ENCODE measurements at places on chromosomes 1 and 21.

DNA sequence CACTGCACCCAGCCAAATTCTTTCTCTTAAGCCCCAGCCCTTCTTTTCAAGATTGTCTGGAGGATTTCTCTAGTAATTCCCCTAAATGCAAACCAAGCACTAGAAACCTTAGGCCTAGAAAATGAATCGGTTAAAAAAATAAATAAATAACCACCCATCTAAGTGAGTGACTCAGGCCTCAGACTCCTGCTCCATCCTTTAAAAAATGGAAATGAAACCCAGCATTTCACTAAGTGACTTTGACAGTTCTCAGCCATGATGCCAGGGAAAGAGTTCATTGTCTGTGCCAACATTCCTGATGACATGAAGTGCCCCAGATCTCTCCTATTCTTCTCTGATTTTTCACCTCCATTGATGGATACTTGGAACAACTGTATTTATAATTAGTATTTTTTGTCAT lies 415.2 kb upstream of the DAB1 start:
- DNase-seq, result peak; percentile 30

- no peak for DNase-seq
These were observed 23.9 kb downstream of the MEF2D start for GRCh38 chr1:156476501-156477298.

DNA sequence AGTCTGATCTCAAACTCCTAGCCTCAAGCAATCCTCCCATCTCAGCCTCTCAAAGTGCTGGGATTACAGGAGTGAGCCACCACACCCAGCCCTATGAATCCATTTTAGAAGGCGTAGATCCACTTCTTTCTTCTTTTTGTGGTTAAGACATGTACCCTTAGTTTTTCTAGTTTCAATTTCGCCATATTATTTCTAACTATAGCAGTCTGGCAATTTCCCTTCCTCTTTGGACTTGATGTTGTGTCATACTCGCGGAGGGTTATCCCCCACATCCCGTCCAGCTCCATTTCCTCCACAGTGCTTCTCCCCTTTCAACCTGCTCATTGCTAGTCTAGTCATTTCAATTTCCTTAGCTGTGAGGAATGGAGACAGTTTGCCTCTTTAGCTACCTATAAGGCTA lies 5.2 kb upstream of the LRRC8D start:
- DNase-seq, result no peak

DNA sequence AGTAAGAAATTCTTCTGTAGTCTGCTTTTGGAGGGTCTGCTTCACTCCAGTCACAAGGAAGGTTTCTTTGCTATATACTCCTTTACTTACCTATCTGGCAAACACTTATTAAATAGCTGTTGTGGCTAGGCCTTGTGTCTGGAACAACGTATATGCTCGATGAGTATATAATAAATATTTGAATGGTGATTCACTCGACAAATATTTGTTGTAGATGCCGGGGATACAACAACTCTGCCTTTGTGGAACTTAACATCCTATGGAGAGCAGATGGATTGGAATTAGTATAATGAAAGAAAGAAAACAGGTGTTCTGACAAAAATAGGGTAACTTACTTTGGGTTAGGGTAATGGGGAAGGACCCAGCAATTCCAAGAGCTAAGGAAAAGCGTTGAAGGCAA lies 31.1 kb downstream of the KPNA6 start:
- DNase-seq, result no peak

DNA sequence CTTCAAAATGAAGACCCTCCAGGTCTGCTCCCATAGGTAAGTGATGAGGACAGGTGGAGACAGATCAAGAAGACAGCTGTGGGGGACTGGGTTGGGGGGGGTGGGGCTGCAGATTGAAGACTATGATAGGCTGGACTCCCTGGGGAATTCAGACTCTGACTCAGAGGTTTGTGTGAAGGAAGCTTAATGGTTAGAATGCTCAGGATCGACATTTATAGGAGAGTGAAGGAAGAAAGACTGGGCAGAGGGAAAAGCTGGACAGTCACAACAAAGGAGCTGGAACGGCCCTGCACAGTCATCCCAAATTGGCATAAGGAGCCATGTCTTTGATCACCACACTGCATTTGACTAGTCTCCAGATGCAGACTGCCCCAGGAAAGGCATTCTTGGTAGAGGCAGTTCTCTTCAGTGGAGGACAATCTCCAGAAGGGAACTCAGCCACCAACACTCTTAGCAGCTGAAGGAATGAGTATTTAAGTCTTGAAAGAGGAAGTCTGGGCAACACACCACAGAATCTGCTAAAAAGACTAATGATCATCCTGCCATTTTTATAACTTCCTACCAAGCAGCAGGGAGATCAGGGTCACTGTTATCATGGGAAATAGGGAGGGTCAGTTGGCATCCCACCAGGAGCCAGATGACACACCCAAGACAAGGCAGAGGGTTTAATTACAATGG lies 120.0 kb upstream of the ZC3H11B start:
- no peak for DNase-seq

DNA sequence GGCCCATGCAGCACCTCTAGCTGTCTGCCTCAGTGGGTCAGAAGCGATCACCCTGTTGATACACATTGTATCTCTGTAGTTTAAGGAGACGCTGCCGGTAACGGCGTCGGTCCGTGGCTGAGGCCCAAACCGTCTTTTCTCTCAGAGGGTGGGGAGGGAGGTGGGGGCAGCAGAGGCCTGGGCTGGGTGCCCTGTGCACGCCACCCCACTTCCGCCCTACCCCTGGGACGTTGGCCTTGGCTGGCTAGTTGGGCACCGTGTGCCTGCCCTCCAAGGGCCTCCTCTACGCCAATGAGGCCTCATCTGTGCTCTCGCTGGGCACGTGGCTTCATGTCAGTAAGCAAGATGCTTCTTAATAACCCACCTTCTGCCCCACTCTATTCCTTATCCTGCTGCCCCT lies 9.4 kb downstream of the ZC3H12A start:
- no peak for DNase-seq

DNA sequence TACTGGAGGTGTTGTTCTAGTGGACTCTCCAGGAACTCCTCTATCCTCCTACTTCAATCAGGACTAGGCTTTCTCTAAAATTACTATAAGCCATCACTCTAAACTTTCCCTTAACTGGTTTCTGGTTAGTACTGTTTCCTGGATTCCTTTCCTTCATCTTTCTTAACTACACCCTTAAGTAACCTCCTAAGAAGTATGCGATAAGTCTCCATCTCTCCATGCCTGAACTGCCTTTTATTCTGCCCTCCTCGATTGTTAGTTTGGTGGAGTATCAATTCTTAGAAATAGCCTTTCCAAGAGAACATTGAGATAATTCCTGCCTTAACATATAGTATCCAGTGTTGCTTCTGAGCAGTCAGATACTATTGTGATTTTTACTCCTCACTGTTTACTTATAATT lies 162.9 kb upstream of the PDE4B start:
- DNase-seq, result no peak

DNA sequence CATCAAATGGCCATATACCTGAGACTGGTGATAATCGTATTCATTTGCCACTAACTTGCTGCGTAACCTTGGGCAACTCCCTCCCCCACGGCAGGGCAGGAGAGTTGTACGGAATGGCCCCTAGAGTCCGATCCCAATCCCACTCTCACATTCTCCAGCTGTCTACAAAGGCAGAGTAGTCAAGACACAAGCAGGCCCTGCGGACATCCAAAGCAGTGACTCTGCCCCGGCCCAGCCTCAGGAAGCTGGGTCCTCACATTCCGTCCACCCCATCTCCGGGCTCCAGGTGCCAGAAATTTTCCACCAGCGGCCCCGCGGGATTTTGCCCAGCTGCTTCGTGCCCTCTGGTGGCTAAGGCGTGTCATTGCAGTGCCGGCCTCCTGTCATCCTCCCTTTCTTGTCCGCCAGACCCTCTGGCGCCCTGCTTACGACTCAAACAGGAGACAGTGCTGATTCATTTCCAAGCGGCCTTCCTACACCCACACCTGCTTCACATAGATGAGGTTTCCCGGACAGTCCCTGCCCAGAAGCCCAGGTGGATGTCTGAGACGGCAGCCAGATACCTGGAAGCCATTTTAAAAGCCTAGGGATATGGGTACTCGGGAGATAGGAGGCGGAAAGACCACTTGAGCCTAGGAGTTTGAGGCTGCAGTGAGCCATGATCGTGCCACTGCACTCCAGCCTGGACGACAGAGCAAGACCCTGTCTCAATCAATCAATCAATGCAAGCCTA lies 2.9 kb upstream of the S100A2 start:
- DNase-seq, result peak; percentile 90

- no peak for DNase-seq
These were observed 9.0 kb upstream of the ARID1A start for GRCh38 chr1:26686795-26687194.

GRCh38 chr1:204873714-204874113 lies 3.1 kb downstream of the NFASC start:
- DNase-seq, result no peak

GRCh38 chr1:207069061-207069460 lies 16.0 kb downstream of the PFKFB2 start:
- no peak for DNase-seq

GRCh38 chr1:201890806-201891450 lies 2.2 kb downstream of the SHISA4 start:
- DNase-seq, result no peak

- DNase-seq, result peak; percentile 97
These were observed 3.5 kb downstream of the NIPAL3 start for GRCh38 chr1:24418898-24419628.

- DNase-seq, result no peak
These were observed 99.9 kb downstream of the NPHP4 start for GRCh38 chr1:5892329-5892728.

- DNase-seq, result no peak
These were observed 229.4 kb upstream of the POU3F1 start for GRCh38 chr1:38275960-38276359.

DNA sequence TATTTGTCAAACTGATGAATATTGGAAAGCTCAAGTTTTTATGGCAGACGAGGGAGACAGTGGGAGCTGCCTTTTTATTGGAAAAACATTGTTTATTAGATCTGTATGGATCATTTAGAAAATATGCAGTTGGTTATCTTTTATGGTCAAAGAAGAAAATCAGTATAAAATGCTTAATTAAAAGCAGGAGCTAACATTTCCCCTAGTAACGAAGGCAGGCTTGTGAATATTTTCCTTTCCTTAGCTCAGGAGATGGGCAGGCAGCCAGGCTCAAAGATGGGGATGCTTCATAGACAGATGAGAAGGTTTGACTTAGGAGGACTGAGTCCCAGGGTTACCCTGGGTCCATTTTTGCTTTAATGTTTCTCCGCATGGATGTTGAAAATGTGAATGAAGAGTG lies 26.0 kb downstream of the ROR1 start:
- DNase-seq, result no peak

GRCh38 chr1:222390181-222390580 lies 157.7 kb downstream of the HHIPL2 start:
- DNase-seq, result no peak

DNA sequence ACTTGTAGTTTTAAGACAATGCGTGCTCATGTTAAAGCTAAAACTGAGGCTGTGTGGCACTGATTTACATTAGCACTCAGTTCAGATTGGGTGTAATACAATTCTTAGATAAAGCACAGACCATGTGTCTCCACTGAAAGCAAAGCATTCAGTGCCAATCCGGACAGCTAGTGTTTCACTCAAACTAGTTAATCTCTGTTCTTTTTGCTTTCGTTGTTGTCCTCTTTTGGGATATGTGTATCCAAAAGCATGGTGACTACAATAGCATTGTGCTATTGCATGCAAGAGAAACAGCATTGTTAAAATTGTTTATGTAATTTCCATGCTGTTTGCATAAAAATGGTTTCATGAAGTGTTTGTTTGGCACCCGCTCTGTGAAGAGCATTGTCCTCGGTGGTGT lies 54.6 kb downstream of the F3 start:
- DNase-seq, result no peak

DNA sequence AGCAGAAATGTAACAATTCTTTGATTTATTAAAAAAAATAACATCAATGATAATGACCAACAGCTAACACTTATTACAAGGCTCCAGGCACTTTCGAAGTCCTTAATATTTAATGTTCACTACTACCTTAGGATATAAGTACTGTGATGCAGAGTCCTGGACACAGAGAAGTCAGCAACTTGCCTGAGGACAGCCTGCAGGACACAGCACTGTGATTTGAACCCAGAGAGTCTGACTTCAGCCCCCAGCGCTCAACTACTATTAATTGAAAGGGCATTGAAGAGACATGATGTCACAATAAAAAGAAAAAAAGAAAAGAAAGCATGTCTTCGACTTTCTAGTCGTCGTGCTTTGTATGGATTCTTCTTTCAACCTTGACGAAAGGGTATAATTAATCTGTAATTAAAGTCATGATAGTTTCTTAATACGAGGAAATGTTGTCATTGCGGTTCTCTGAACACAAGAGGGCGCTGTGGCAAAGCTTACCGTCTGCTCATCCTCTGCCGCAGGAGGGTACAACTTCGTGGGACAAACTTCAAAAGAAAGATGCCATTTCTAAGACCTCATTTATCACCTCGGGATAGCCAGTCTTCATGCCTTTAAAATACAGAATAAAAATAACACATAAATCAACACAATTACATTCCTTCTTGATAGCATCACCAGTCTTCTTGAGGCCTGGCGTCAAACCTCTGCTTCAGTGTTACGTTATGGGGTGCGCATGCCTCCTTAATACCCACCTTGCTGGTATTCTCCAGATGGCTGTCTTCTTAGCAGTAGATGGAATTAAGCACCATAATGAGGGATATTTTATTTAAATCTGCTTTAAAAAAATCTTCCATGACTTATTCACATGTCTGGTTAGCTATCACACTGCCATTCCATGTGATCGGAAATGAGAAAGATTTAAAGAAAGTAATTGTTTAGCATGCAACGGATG lies 240.1 kb downstream of the DISC1 start:
- no peak for DNase-seq

GRCh38 chr1:217647791-217648190 lies 16.6 kb downstream of the SPATA17 start:
- DNase-seq, result no peak

- DNase-seq, result no peak
These were observed 648.5 kb upstream of the PTBP2 start for GRCh38 chr1:96073100-96073499.

- DNase-seq, result no peak
These were observed 33.4 kb downstream of the LUZP1 start for GRCh38 chr1:23135268-23135667.

GRCh38 chr1:168300626-168301025 lies 19.9 kb downstream of the TBX19 start:
- no peak for DNase-seq

GRCh38 chr1:9753121-9753531 lies 70.6 kb downstream of the CLSTN1 start:
- no peak for DNase-seq

- DNase-seq, result no peak
These were observed 17.2 kb upstream of the C1QA start for GRCh38 chr1:22619252-22619651.

- DNase-seq, result no peak
These were observed 15.9 kb upstream of the EDN2 start for GRCh38 chr1:41500378-41500777.

GRCh38 chr1:115969509-115969908 lies 6.8 kb upstream of the SLC22A15 start:
- no peak for DNase-seq

DNA sequence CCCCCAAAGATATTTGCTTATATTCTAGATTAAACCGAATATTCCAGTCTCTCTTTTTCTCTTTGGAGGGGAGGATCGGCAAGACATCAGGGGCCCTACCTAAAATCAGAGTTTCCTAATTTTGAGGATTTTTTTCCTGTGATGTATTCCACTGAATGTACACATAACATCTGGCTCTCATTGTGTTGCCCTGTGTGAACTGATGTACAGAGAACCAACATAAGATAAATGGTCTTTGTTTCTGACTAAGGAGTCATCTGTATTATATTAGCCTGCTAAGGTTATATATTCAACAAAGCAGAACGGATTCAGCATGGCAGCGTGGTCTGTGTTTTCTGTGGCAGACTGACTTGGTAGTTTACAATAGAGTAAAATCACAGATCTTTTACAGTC lies 114.8 kb upstream of the NCAM2 start:
- no peak for DNase-seq

GRCh38 chr1:42469727-42470126 lies 6.6 kb downstream of the CCDC30 start:
- DNase-seq, result no peak

Data from NCI-H187 treated with DMSO at 0.1 percent for 48 hours (cell line).